ENCODE measurements at places on chromosomes 5 and 9. TPM values are rescaled to one million over a fixed set of nuclear protein-coding genes. Genes with fewer than 3 reads are reported as not detected.
A peak's percentile ranks its signal among the peaks of the same experiment; 100 is the strongest.

DNA sequence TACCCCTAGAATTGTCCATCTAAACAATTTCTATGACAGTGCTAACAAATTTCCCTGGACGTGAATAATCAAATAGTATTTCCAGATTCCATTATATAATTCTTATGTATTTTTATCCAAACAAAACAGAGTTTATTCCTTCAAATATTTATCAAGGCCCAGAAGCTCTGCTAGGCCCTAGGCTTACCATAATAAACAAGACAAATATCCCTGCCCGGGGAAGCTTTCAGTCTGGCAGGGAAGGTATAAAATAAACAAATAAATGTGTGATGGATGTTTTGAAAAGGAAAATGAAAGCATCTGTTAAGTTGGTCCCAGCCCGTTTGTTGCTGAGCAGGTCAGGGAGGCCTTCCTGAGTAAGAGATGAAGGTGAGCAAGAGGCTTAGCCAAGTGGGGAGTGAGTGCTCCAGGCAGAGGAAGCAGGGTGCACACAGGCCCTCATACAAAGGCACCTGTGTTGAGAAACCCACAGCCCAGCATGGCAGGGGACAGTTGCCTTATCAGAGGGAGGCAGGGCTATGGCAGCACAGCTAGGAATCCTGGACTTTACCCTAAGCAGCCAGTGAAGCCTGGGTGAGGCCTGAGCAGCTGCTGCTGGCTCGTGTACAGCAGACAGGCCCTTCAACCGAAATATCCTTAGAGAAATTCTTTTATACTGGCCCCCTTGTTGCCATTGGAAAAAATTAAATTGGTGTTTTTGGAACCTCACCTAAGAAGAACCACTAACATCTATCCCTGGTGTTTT, 7.7 kb upstream of the SLC35D2 start:
- H3K27me3 ChIP-seq: no peaks in the 10 kb centered on the region
- peaks cover 3% of the 10 kb centered on the region for H3K4me1 ChIP-seq
- H3K4me3 ChIP-seq: no peak overlapping the region
- H3K27ac ChIP-seq: peak overlapping the region; percentile 51

NNT gene
- total RNA-seq: 58.0 TPM

GRCh38 chr5:175285261-175285660, 158.7 kb downstream of the DRD1 start:
- H3K36me3 ChIP-seq: no peaks in the 10 kb centered on the region
- no peak overlapping the region for H3K4me3 ChIP-seq
- DNase-seq: peak; percentile 17
- no peak overlapping the region for H3K27ac ChIP-seq
- no peaks in the 10 kb centered on the region for H3K27me3 ChIP-seq

DNA sequence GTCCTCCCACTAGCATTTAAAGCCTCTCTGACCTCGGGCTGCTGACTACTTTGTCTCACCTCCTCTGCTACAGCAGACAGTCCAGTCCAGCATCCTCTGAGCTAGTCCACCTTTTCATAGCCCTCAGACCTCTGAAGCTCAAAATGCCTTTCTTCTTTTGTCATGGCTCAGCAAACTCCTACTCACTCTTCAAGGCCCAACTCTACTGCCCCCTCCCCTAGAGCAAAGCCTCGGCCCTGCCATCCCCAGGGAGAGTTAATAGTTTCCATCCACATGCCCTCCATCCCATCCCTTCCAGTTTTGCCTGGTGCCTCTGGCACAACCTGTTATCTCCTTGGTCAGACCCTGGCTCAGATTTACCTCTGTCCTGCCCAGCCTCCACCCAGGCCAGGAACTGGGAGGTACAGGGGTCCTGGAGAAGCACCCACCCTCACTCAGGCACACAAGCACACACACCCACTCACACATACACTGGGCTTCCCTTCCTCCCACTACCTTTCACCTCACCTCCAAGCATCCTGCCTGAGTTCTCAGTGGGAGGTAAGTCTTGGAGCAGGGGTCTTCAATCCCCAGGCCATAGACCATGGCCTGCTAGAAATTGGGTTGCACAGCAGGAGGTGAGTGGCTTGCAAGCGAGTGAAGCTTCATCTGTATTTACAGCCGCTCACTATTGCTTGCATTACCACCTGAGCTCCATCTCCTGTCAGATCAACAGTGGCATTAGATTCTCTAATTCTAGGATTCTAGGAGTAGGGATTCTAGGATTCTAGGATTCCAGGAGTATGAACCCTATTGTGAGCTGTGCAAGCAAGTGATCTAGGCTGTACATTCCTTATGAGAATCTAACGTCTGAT, 18.1 kb downstream of the PDLIM4 start:
- no peak overlapping the region for H3K4me3 ChIP-seq
- H3K4me1 ChIP-seq: no peaks in the 10 kb centered on the region
- H3K36me3 ChIP-seq: peaks cover 25% of the 10 kb centered on the region
- H3K27me3 ChIP-seq: peaks cover 5% of the 10 kb centered on the region
- no peak overlapping the region for H3K27ac ChIP-seq

GRCh38 chr5:54388811-54389210, 66.7 kb upstream of the HSPB3 start:
- H3K4me3 ChIP-seq: no peak overlapping the region
- H3K27ac ChIP-seq: no peak overlapping the region
- no peak for DNase-seq
- H3K27me3 ChIP-seq: no peaks in the 10 kb centered on the region

All from IMR-90 (cell line).